ENCODE measurements at places on chromosomes 4 and X.

- no peak for DNase-seq
These were observed 86.8 kb downstream of the ABLIM2 start for GRCh38 chr4:8071766-8072165.

DNA sequence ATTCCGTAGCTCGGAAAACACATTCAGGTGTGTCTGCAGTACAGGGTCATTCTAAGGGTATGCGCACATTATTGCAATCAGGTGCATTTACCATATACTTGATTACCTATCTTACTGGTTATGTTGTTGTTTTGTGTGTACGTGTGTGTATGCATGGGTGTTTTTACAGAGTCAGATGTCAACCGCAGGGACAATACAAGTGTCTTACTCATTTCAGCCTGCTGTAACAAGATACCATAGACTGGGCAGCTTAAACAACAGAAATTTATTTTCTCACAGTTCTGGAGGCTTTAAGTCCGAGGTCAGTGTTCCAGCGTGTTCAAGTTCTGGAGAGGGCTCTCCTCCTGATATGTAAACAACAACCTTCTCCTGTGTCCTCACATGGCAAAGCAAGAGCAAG is 316.7 kb downstream of the DMD start:
- no peak for DNase-seq

GRCh38 chr4:51918251-51918650 is 75.3 kb downstream of the DCUN1D4 start:
- no peak for DNase-seq

GRCh38 chrX:118550792-118551191 is 55.2 kb downstream of the DOCK11 start:
- no peak for DNase-seq

DNA sequence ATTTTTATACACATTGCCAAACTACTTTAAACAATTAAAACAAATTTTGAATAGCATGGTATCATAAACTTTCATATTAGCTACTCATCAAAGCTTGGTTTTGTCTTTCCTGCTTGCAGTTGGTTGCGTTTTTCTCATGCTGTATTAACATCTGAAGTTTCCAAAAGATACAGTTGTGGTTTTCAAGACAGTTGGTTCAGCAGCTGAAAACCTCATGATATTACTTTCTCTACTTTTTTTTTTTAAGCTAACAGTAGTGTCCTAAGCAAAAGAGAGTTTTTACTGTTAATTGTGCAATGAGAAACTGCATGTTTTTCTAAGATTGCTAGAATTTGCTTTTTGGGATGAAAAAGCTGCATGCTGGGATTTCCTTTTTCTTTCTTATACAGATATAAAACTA is 15.2 kb downstream of the RUFY3 start:
- no peak for DNase-seq

DNA sequence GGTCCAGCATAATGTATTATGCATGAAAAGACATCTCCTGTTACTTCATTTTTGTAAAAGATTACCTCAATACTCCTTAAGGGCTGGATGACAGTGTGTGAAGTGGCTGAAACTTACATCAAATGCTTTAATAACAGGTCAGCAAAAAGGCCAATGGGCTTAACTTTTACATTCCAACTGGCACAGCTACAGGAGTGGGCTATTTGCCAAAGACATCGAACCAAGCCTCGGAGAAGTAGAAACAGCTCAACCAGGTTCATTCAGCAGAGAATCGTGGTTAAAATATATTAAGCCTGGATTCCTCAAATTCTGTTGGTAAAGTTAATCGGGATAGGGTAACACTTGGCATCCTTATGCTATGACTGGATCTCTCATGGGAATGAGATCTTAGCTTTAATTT is 639.7 kb downstream of the TRIML1 start:
- DNase-seq = no peak

GRCh38 chr4:44675366-44675765 is 2.9 kb upstream of the GUF1 start:
- DNase-seq = no peak

DNA sequence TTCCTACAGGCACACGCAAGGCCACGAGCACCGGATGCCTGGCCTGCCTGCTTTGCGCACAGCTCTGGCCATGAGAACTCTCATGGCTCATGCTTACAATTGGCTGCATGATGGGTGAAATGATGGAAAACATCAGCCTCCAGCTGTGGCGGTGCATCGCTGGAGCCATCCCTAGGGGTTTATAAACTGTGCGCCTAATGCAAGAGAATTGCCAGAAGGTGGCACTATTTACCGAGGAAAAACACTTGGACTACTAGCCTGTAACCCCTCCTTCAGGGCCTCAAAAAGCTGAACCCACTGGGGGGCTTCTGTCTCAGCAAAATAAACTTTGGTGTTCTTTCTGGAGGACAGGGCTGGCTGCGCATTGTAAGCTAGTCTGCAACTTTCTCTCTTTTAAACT is 51.9 kb downstream of the PHKA2 start:
- peak; percentile 4 for DNase-seq

DNA sequence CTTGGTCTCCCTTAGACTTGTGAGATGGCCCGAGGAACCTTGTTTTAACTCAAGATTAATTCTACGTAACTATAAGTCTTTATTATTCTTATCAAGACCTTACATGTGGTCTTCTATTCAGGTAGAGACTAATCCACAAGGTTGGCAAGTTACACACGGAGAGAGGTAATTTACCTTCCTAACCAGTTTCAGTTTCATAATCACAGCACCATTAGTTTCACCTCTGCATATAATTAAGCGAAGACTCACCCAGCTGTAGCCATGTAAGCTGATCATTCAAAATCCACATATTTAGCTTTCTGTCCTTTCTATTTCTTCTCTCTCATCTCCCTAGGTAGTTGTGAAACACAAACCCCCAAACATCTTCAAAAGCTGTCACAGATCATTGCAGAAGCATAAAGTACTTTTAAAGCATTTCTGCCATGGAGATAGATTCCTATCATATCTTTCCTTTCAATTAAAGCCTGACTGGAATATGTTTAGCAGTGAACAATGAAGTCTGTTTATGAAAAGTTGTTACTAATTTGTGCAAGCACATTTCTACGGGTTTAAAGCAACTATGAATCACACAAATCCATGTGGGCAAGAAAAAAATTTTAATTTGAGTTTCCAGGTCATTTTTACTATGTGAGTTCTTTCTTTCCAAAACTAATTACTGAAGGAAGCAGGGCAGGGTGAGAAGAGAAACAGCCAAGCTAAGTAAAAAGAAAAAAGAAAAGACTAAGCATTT is 78.5 kb downstream of the BTC start:
- DNase-seq = no peak

DNA sequence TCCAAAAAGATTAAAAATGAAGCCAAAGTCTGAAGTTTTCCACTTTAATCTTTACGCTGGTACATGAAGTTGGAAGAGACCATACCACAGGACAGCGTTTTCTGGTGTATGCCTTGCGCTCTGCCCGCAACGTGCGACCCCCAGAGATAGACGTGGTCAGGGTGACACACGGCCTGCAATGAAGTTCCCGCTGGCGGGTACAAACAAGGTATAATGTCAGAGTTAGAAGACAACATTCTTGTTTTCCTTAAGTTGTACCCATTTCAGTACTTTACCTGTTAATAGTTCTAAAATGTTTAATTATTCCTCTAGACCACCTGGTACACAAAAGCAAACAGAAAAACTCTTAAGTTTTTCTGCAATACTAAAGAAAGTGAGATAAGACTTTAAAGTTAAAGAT is 4.8 kb downstream of the HNRNPDL start:
- DNase-seq = no peak

DNA sequence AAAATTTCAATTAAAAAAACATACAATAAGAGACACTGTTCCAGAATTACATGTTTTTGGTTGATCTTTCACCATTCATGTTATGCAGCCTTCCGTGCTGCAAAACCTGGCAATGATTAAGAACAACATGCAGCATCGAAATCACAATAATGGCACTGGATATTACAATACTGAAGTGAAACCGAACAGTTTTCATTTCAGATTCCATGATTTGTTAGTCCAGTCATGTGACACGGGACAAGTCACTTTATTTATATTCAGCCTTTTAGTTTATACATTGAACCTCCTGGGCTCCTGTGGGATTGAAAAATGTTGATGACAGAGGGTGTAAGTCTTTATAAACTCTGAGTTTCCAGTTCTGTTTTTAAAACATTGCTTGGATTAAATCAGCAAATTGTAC is 142.5 kb upstream of the TTC29 start:
- DNase-seq = no peak

DNA sequence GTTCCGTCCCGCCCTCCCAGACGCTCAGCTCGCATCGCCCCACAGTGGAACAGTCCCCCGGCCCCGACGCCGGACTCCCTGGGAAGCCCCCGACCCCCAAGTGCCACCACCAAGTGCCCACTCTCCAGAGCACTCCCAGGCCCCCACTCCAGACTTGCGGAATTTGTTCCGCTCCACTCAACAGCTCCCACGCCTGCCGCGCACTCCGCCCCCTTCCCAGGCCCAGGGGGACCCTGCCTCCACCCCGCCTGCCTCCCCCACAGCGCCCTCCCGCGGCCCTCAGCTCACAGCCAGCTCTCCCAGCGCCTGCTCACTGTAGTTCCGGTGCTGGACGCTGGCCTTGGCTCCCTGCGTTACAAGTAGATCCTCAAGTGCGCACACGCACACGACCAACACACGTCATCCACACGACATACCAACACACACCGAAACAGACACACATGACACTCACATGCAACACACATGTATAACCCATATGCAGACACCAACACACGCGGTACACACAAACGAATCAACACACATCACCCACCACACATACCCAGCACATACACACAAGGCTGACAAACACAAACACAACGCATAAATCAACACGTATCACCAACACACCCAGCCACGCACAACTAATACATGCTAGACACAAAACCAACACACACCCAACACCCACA is 8.0 kb downstream of the MSX1 start:
- no peak for DNase-seq

DNA sequence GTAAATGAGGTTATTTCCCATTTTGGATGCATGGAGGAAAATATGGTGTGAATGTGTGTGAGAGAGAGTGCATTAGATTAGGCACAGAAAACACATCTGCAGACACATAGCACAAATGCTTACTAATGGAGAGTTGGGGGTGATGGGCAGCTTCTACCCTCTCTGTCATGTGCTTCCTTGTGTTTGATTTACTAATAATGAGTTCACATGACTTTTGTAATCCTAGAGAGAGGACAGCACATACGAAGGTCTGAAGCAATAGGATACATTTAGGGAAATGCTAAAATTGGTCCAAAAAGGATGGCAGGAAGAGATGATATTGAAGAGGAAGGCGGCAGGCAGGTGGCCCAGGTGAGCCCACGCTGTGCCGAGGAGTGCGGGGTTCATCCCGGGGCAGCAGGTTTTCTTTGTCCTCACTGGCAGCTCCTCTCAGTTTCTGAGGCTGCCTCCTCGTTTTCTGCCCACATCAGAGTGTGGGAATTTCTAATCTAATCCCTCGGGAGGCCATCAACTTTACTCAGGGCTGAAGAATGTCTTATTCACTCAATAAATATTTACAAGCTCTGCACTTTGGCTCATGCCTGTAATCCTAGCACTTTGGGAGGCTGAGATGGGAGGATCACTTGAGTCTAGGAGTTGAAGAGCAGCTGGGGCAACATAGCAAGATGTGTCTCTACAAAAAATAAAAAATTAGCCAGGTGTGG is 15.9 kb upstream of the MAP9 start:
- DNase-seq = peak; percentile 47

GRCh38 chr4:169420291-169420690 is 149.5 kb upstream of the SH3RF1 start:
- no peak for DNase-seq

GRCh38 chrX:111861605-111862004 is 14.4 kb upstream of the TRPC5OS start:
- DNase-seq = no peak

DNA sequence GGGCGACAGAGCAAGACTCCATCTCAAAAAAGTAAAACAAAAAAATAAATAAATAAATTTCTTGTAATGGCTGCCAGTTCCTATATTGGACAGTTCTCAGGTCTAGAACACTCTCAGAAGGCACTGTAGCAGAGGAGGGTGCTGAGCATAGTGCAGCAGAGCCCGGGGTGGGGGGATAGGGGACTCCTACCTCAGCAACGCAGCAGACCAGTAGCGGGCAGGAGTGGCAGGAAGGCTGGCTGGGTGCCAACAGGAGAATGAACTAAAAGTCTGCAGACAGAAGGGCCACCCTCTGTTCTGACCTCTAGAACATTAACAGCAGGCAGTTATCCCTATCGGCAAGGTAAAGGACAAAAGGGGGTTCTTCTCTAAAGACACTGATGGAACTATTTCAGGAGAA is 20.2 kb downstream of the PDK3 start:
- no peak for DNase-seq

DNA sequence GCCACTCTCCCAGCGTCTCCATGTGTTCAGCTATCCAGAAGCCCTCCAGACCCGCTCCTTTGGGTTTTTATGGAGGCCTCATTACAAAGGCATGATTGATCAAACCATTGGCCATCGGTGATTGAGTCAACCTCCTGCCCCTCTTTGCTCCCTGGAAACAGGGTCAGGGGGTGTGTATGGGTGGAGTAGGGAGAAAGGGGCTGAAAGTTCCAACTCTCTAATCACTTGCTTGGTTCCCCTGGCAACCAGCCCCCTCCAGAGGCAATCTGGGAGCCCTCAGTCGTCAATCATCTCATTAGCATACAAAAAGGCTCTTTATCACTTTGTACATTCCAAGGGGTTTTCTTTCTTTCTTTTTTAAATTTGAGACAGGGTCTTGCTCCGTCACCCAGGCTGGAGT is 2.3 kb downstream of the TRIM2 start:
- no peak for DNase-seq

DNA sequence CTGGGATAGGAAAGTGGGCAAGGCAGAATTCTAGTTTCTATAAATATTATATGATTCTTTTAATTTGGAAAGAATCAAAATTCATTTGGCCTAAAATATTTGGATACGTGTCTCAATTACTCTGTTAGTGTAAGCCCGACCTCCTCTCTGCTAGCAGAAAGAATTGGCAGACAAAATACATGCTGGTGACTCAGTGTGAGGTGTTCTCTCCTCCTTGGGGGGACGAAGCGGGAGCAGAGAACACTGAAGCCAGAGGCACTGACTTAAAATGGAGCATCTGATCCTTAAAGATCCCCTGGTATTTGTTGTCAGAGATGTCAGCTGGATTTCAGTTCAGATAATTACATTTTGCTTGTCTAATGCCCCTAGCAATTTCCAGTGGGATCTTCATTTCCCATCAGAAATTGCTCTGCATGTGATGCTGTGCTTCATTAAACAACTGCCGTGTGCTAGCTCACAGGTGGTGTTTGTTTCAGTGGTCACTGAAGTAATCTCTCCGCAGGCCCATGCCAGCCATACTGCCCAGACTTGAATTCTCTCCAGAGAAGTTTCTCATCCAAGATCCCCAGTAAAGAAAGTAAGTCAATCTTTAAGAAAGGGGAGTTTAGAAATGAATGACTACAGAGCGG is 188.7 kb upstream of the TLL1 start:
- DNase-seq = no peak

GRCh38 chrX:120660637-120661036 is 30.8 kb upstream of the C1GALT1C1 start:
- no peak for DNase-seq

Measured in brain pericyte (primary cell).